Left cardiac atrium (tissue), 4 donors: ENCODE measurements at places on chromosomes 2 and 18.

GRCh38 chr2:216163518-216163917 is 54.4 kb downstream of the XRCC5 start:
- DNase-seq = no peak

DNA sequence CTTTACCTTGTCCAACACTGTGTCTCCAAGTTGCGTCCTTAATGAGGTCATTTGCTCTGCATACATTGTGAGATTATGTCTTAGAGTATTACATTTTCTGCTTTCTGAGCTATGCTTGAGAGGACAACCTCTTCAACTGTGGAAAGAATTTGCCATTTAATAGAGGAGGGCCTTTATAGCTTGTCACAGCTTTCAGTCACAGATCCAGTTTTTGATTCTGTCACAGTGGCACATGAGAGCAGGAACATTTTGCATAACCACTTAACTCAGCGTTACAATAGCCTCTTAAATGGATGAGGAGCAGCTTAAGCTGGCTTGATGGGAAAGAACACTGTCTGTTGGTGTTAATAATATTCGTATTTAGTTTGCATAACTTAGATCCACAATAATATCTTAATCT is 63.0 kb downstream of the RHBDD1 start:
- no peak for DNase-seq

DNA sequence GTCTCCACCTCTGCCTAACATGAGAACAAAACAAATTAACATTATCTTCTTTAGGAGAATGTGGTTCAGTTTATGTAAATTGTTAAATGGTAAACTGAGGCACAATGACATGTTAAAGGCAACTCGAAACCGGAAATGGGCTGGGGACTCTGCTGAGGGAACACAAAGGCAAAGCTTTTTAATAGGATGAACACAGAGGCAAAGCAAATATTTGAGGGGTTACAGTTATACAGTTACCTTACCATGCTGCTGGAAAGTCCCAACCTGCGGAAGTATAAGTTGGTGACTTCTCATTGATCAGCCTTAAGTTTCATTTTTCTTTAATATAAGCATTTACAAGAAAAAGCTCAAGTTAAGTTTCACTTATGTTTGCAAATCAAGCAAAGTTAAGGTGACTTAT is 195.0 kb downstream of the DLGAP1 start:
- DNase-seq = no peak

DNA sequence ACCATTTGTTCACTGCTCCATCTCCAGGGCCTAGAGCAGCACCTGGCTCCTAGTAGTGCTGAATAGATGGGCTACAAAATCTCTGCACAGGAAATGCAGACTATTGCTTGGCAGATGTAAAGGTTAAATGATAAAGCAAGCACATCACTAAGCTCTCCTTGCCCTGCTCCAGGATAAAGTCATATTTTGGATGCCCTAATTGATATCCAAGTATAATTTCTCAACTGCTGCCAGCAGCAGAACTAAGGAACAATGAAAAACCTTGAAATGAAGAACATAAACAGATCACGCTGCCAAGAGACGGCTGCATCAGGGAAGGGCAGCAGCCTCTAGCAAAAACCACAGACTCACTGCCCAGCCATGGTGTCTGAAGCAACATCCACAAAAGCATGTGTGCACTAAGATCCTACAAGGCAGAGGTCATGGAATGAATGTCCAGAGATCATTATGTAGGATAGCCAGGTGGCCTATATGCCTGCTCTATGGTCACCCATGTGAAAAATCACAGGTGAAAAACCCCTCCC is 134.7 kb downstream of the TMEM163 start:
- no peak for DNase-seq

DNA sequence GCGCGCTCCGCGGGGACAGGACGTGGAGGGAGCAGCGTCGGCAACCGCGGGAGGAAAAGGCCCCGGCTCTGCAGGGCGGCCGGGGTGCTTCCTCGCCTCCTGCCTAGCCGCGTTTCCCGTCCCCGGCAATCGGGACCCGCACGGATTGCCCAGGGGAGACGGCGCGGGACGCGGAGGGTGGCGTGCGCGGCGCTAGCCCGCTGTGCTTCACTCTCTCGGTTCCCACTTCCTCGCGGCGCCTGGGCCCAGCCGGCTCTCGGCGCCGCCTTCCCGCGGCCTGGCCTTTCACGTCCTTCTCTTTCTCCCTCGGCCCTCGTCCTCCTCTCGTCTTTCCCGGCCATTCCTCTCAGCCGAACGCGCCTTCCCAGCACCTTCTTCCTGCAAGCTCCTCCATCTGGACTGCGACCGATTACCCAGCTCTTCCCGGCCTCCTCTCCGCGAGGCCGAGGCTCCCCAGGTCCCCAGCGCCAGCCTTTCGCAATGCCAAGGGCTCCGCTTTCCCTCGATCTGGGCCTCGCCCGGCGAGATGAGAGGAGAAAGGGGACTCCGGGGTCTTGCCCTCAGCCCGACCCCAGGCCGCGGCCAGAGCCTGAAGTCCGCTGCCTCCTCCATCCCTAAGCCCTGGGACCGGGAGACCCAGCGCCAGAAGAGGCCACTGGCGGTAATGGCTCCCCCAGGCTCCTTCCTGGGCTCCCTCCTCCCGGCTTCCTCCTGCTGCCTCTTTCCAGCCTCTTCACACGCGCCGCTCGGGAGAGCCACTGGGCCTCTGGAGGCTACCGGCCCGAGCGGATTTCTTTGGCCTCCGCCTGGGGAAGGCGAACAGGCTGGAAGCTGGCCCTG is 34.3 kb upstream of the ATP6V1B1 start:
- DNase-seq = peak; percentile 27

GRCh38 chr2:168277276-168277675 is 29.9 kb upstream of the STK39 start:
- no peak for DNase-seq

DNA sequence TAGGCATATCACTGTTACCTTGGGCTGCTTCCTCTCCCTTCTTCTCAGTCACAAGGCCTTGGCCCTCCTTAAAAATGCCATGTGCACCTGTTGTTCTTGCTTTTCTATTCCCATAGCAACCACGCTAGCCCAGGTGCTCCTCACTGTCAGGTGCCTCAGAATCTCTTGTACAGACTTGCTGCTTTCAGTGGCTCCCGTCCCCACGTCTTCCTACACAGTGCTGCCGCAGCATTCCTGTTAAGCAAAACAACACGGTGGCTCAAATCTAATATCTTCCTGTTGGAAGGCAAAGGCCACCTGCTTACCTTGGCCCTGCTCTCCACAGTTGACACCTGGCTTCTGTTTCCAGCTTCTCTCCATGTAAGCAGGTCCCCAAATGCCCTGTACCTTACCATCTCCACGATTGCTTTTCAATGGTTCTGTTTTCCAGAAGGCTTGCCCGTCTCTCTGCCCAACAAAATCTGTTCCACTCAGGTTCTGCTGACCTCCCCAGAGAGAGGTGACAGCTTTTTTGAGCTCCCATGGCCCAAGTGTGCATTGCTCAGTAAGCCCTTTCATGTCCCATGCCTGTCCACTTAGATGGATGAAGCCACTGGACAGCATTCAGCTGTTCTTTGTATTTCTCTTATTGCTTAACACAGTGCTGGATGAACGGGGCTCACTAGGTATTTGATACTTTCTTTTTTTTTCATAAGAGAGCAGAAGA is 240.4 kb downstream of the PRKCE start:
- no peak for DNase-seq

DNA sequence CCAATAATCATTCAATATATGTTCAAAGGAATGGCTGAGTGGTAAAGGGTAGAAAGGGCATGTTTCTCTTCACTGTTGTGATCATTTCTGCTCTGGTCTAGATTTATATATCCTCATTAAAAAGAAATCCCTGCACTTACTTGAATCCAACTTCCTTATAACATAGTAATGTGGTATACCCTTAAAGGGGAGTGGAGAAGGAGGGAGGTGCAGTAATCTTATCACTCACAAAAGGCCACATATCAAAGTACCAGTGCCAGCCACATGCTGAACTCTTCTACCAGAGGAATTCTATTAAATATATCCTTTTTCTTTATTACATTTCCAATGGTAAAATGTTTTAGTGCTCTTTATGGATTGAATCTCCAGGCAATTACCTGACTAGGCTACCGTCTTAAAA is 3.3 kb downstream of the KATNAL2 start:
- DNase-seq = no peak

DNA sequence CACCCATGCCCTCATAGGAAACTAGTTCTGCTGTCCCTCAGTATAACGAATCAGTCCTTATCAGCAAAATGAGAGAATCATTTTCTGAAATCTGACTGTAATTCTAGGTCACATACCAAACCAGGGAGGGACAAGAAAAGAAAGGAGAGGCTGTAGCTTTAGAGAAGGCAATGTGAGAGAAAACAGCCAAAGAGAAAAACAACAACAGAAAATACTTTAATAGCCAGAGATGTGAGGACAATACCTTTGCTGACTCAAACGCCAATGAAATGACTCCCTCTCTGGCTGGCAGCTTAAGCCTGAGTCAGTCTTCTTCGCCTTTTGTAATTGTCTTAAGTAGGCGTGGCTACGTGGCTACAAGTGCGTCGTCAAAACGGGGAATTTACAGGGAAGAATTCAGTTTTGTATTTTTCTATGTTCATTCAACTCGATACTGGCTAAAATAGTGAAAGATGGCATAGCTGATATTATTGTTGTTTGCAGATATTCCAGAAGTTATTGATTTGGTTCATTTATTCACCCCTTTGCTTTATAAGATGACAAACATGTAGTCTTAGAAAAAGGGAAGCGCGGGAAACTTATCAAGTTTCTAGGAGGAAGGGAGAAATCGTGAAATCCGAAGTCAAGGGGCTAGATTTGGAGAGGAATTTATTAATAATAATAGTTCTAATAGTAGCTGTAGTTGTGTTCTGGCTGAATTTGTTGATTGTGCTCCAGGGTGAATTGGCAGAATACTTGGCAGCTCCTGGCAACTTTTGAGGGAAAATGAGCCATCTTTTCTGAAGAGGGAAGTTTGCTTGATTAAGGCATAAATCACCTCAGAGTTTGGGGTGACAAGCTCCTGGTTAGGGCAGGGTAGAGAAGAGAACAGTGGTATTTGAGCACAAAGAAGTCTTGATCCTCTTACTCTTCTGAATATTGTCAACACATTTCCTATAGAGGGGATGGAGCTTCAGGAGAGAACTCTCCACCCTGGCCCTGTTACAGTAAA is at the start of gene IL1A:
Gene IL1A, minus strand, starts transcription at position 295 of the 991 bp plus-strand sequence. CDS start 723 bp downstream, outside the sequence.
- no peak for DNase-seq

DNA sequence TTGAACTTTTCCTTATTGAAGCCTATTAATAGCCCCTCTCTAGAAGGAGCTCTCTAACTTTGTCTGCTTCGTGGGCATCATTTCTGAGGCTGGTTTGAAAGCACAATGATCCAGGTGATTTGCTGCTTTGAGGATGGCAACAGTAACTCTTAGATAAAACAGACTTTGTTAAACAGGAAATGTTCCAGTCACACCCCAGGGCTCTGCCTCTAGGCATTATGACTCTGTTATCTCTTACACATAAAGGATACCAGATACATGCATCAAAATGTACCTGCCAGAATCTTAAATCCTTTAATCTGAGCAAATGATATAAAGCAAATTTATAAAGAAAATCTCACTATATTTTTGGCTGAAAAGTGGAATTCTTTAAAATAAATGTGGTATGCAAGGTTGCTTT is 52.3 kb downstream of the GAD1 start:
- no peak for DNase-seq

GRCh38 chr2:14134771-14135170 is 497.7 kb upstream of the LRATD1 start:
- DNase-seq = no peak

GRCh38 chr18:46196627-46197243 is 92.5 kb downstream of the HAUS1 start:
- no peak for DNase-seq

GRCh38 chr2:112904883-112905282 is 6.1 kb upstream of the IL37 start:
- DNase-seq = no peak

DNA sequence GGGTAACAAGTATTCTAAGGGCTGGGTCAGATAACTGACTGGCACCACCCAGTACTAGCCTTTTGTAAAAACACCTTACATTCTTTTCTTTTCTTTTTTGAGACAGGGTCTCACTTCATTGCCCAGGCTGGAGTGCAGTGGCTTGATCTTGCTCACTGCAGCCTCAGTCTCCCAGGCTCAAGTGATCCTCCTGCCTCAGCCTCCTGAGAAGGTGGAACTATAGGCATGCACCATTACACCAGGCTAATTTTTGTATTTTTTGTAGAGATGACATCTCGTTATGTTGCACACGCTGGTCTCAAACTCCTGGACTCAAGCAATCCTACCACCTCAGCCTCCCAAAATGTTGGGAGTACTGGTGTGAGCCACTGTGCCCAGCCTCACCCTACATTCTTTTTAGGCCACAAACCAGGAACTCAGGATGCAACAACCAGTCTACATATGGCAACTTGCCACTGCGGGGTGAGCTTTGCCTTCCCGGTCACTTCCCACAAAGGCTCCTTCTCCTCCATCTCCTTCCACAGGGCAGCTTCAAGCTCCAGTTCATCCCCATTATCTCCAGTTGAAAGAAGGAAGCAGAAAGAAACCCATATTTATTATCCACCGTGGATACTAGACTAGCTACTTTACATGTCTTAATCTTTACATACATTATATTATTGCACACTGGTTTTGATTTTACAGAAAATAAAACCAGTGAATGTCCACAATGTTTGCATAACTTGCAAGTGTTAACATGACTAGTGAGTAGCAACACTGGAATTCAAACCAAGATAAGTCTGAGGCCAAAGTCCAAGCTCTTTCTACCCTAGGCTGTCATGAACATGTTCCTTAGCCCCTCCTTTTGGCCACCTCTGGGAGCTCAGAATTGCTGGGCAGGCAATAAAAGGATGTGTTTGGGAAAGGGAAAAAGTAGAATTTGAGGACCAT is 23.7 kb upstream of the AP1S3 start:
- no peak for DNase-seq
